Osteoblast (primary cell): ENCODE measurements at places on chromosomes 7 and 10. TPM values are rescaled to one million over a fixed set of nuclear protein-coding genes. Genes with fewer than 3 reads are reported as not detected.

DNA sequence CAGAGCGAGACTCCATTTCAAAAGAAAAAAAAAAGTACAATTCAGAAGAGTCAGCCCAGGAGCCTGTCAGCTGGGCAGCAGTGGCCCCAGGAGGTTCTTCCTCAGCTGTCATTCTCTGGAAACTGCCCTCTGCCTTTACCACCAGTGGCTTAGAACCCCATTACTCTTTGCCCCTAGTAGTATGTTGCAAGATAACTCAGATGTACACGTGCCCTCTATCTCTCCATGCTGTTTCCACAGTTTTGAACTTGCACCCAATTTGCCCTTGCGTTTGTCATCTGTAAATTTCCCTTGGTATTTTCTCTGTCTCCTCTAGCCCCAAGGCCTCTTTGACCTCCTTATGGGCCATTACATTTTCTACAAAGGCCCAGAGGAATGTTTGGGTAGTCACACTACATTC lies 56.7 kb upstream of the PRKAR2B start:
- H3K36me3 ChIP-seq: no peaks in the 10 kb centered on the region
- no peak overlapping the region for H3K27ac ChIP-seq
- no peak overlapping the region for H3K4me3 ChIP-seq
- H3K4me1 ChIP-seq: no peaks in the 10 kb centered on the region
- DNase-seq: no peak

DNA sequence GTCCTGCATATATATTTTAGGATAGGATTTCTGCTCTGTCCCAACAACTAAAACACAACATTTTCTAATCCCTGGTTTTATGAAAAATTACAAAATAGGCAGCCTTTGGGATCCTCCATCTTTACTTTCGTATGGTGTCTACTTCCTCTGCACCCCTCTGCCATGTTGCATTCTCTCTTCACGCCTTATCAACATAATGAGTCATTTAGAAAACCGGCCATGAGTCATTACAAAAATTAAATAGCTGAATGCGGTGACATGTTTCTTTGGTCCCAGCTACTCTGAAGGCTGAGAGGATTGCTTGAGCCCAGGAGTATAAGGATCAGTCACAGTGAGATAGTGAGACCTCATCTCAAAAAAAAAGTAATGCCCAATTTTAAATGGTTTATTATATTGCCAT lies 148.1 kb upstream of the CELF2 start:
- DNase-seq: peak; percentile 45
- no peaks in the 10 kb centered on the region for H3K27me3 ChIP-seq
- no peak overlapping the region for H3K4me3 ChIP-seq
- H3K4me1 ChIP-seq: peaks cover 22% of the 10 kb centered on the region
- H3K36me3 ChIP-seq: no peaks in the 10 kb centered on the region

DNA sequence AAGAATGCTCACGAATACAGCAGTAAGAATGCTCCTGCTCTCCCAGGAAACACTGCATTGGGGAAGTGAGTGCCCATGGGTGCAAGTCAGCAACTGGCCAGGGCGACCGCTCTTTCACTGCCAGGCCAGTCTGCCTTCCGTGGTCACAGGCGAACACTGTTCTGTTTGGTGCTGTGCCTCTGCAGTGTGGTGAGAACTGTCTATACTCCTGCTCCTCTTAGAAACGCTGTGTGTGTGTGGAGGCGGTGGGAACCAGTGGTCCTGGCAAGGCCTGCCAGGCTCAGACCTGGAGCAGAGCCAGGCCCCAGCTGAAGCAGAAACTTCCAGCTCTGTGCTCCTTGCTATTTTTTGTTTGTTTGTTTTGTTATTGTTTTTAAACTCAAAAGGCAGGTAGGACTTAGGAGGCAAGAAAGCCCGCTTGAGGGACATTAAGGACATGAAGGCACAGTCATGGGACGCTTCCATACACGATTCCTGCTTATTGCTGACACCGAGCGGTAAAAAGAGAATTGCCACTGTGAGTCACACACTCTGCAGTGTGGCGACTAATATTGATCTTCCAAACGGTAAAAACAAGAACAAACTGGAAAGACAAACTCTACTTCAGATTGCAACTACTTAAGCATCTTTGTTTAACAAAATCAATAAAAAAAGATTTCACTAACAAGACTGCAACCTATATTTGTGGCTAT lies 430.8 kb downstream of the DNAJB6 start:
- no peaks in the 10 kb centered on the region for H3K27me3 ChIP-seq
- H3K27ac ChIP-seq: no peak overlapping the region
- H3K4me3 ChIP-seq: no peak overlapping the region

- no peak overlapping the region for H3K4me3 ChIP-seq
- no peaks in the 10 kb centered on the region for H3K27me3 ChIP-seq
- H3K36me3 ChIP-seq: no peaks in the 10 kb centered on the region
- no peak for DNase-seq
Measured at GRCh38 chr10:1573981-1574380, 163.3 kb downstream of the ADARB2 start.

GRCh38 chr10:92737484-92737883 lies 47.7 kb downstream of the HHEX start:
- H3K27ac ChIP-seq: no peak overlapping the region
- H3K4me1 ChIP-seq: no peaks in the 10 kb centered on the region
- H3K27me3 ChIP-seq: peaks cover 3% of the 10 kb centered on the region
- H3K4me3 ChIP-seq: no peak overlapping the region

DNA sequence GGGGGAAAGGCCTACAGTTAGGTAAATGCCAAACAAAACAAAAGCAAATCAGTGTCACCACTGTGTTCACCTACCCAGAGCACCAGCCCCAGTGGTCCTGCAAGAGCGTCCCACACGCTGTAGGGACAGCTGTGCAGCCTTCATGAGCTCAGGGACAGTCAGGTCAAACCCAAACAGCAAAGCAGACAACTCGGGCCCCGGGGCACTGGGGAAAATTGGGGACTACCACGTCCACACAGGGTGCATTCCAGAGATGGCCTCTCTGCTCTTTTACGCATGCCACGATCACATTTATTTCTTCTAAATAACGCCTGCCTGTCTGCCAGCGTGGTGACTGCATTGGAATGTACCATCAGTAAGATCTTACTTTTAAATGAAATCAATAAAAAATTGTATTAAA lies 21.7 kb downstream of the EBF3 start:
- no peak for DNase-seq
- H3K36me3 ChIP-seq: peaks cover 12% of the 10 kb centered on the region
- peaks cover 29% of the 10 kb centered on the region for H3K4me1 ChIP-seq
- H3K27me3 ChIP-seq: no peaks in the 10 kb centered on the region
- no peak overlapping the region for H3K4me3 ChIP-seq

Gene CDNF
- total RNA-seq: 1.8 TPM in 2 replicates

Gene LRRTM3
- total RNA-seq: not detected in 2 replicates

Gene HOXA13
- total RNA-seq: 6.2 and 8.0 TPM in 2 replicates

Gene TAS2R38
- total RNA-seq: not detected in 2 replicates

Gene IKZF1
- total RNA-seq: under 0.01 TPM in 1 of 2 replicates, not detected in the other

Gene XRCC2
- 0.72 and 1.2 TPM in 2 replicates for total RNA-seq

Gene NXPH1
- total RNA-seq: not detected in 2 replicates
